ENCODE measurements at places on chromosomes 4 and X.

GRCh38 chrX:138229718-138230117 lies 481.8 kb downstream of the FGF13 start:
- DNase-seq, result no peak

DNA sequence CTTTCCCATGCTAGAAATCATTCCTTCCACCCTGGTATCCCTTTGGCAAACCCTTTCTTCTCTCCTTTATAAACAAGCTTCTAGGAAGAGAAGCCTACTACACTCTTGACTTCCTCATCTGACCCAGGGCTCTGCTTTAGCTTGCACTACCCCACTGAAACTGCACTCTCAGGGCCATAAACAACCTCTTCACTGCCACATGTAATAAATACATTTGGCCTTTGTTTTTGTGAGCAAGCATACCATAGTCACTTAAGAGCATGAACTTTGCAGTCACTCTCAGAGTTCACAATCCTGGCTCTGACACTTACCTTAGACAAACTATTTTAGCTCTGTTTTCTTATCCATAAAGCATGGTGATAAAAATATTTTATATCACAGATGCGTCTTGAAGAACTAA lies 50.7 kb upstream of the USP38 start:
- no peak for DNase-seq

DNA sequence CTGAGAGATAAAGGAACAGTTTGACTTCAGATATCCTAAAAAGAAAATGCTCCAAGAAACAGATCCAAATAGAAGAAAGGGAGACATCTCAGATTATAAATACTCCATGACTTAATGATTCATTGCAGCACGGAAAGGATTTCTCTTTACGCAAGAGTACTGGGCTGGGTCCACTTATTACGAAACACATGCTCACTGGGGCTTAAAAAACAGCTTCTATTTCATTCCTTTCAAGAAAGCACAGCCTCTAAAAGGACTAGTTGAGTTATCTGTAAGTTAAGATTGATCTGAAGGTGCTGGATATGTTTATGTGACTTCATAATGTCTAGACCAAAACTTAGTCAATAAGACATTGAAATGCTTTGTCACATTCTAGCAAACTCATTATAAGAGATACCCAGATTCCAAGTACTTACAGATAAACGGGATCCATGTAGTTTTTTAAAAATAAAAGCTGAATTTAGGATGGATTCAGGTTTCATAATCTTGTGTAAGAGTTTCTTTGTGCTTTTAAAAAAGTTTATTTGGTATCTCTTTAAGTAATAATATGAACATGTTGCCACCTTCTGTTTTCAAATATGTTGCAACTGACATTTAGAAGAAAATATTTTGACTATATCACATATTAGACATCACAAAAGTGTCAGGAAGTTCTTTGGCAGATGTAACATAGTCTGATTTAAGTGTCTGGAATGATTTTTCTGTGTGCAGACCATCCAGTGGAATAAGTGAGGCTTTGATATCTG lies 109.5 kb upstream of the MYOZ2 start:
- DNase-seq, result no peak

DNA sequence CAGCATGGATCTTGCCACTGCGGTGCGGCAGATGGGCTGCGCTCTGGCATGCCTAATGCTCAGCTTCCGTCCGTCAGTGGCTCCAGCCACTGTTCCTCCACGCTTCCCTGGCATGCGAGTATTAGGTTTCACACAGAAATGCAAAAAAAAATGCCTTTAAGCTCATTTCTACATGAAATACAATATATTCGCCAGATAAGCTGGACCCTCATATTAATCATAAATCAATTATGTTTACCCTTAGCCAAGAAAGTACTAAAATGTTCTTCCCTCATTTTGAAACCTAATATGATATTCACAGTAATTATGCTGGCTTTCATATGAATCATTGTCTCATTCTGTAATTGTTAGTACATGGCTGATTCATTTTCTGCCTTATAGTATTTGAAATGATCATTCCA lies 115.5 kb upstream of the FAM241A start:
- DNase-seq, result no peak

DNA sequence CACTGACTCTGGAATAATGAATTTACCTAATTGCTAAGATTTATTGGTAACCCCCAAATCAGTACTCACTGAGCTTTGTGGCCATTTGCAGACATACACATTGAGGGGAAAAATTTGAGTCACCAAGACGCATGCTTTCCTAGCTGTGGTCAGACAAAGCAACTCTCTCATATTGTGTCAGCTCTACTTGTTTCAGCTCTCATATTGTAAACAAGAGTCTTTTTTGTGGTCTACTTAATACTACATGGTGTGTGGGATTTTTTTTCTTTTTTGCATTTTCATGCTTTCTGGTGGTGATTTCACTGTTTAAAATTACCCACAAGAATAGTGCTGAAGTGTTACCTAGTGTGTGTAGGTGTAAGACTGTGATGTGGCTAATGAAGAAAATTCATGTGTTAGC lies 428.2 kb upstream of the GALNT7 start:
- no peak for DNase-seq

DNA sequence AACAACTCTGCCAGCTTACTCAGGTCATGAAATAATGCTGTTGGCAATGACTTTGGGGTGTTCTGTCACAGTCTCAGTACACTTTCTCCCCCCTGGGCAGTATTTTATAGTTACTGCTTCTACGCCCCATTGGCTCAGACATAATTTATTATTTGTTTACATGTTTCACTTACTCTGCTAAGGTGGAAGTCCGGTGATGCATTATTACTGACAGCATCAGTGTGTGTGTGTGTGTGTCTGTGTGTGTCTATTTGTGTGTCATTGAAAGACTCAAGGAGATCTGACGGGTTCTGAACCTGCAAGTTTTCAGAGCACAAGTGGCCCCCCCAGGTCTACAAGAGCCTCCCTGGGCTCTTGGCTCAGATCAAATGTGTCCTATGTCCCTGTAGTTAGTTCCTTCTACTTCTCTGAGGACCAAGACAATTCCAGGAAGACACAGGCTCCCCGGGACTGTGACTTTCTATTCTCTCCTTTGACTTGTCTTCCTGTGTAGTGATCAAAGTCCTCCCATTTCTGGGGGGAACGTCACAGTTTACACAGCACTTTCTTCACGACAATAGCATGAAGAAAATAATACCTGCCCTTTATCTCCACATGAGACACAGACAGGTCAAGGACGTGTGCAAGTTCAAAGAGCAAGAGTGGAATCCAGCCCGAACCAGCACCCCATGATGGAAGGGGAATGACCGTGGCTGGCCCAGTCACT lies 283.7 kb upstream of the GATB start:
- no peak for DNase-seq

GRCh38 chrX:150450519-150451177 lies 87.5 kb downstream of the MAMLD1 start:
- DNase-seq, result no peak

GRCh38 chrX:9643807-9644206 lies 121.8 kb downstream of the GPR143 start:
- DNase-seq, result no peak

DNA sequence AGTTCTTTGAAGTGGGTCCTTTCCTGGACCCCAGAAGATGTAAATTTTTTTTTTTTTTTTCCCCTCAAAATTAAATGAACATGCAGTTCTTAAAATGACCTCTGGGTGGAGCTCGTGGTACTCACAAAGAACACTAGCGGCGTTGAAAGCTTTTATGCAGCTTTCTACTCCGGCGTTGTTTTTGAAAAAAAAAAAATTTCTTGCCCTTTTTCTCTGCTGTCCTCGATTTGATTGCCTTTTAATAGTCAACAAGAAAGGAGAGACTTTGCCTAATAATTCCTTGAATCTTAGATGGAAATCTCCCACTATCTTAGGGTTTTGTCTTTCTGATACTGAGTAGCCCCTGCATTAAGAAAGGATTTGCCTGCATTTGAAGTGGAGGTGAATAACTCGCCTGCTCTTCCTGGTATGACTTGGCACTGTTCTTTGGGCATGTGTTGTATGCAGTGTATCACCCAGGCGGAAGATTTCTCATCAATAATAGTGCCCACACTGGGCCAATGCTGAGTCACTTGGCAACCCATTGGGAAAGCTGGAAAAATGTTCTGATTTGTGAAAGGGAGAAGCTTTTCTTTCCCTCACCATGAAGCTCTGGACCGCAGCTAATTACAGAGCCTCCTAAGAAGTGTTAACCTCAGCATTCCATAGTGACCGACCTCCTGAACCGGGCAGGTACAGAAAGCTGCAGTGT lies 104.0 kb downstream of the PHEX start:
- no peak for DNase-seq

GRCh38 chr4:22802876-22803275 lies 110.1 kb downstream of the GBA3 start:
- no peak for DNase-seq

GRCh38 chrX:153477901-153478300 lies 7.5 kb upstream of the HAUS7 start:
- DNase-seq, result no peak

GRCh38 chr4:5164221-5164912 lies 113.1 kb downstream of the STK32B start:
- no peak for DNase-seq

GRCh38 chrX:71637848-71638247 lies 19.5 kb upstream of the CXCR3 start:
- DNase-seq, result no peak

DNA sequence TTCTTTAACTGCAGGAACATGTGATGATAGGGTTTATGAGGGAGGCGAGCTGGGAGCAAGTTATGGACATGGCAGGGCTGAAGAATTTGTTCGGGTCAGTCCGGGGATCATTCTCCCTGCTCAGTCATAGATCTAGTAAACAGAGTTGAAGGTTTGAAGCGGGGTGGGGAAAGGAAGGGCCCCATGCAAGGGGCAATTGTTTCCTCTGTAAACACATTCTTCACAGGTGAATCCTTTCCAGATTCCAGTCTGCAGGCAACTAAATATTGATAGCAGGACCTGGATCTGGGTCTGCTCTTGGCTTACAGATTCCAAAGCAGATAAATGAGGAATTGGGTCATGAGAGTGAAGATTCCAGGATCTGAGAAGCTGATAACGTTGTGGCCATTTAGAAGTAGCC lies 44.3 kb upstream of the ARHGAP24 start:
- no peak for DNase-seq

DNA sequence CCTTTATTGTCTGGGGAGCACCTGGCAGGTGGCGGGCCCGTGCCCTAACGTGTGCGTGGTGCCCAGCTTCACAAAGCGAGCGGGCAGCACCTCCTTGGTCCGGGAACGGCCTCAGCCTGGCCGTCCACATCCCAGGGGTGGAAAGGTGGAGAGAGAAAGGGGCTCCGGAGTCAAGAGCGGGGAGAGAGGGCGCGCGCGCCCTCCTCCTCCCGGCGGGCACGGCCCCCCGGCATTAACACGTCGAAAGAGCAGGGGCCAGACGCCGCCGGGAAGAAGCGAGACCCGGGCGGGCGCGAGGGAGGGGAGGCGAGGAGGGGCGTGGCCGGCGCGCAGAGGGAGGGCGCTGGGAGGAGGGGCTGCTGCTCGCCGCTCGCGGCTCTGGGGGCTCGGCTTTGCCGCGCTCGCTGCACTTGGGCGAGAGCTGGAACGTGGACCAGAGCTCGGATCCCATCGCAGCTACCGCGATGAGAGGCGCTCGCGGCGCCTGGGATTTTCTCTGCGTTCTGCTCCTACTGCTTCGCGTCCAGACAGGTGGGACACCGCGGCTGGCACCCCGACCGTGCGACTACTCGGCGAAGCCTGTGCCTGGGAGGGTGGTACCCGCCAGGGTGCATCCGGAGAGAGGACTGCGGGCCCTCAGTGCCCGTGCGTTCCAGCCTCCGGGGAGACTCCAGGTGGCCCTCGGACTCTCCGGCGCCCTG lies at the start of gene KIT:
TSS of gene KIT (plus strand) at position 407 of the 701 bp plus-strand sequence. CDS start at position 465, 58 bp downstream.
- DNase-seq, result peak; percentile 14

- DNase-seq, result no peak
These were observed 49.3 kb downstream of the MRPL1 start for GRCh38 chr4:77911842-77912450.

GRCh38 chrX:51242212-51242611 lies 90.4 kb upstream of the NUDT10 start:
- no peak for DNase-seq

GRCh38 chrX:49876750-49877149 lies 2.5 kb upstream of the USP27X start:
- no peak for DNase-seq

DNA sequence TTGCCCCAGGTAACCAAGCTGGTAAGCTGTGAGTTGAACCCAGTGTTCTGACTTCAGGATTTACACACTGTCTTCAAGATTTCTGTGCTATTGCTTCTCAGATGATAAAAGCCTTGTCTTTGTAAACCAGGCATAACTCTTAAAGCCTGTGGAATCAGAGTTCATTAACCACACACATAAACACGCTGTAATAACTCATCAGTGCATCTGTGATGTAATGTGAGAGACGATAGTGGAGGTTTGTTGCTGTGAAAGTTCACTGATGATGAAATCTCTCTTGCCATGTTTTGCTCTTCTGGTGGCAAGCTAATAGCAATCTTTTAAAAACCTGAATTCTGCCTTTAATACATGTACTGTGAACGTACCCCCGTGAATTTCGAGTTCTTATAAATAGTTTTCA lies 41.5 kb downstream of the CLCN4 start:
- DNase-seq, result no peak

- no peak for DNase-seq
These were observed 149.5 kb upstream of the MBNL3 start for GRCh38 chrX:132638313-132638712.

DNA sequence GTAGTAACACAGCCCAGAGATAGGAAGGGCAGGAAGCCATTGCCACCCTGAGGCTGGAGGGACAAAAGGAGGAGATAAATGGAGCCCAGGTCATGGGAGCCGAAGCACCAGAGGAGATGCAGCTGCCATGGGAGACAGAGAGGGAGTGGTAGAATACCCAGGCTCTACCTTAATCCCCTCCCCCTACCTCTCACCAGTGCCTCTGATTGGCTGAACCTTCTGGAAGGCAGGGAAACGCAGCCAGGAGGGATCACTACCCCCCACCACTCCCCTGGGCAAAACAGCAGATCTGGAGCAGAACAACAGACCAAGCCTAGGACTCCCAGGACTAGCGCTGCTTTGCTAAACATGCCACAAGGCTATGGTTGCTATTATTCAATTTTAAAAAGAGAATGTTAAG lies 114.2 kb downstream of the ZNF827 start:
- no peak for DNase-seq

- no peak for DNase-seq
These were observed 566.3 kb downstream of the STPG2 start for GRCh38 chr4:97577004-97577403.

DNA sequence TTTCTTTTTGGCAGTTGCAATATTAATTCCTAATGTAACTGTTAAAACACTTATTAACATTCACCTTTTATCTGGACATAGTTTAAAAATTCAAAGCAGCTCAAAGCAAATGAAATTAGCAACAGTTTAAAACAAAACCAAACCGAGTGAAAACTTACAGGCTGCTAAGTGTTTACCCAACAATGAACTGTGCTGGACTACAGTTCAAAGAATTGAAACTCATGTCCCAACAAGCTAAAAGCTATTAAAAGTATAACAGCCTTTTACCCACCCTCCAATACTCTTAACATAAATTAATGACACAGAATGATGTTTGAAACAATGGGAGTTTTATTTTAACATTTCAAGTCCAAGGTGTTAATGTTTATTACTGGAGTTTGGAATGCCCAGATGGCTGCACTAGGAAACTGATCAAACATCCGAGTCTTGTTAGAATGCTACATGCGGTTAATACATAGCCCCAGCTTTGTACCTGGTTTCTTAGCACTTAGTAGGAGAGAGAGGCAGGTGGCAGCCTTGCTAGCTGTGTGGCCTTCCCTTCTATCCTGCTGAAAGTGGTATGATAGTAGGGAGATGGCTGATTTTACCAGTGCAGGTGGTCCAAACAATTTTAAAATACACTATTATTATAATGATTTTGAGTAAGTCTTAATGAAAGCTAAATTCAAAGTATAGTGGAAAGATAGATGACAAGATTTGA lies 21.1 kb upstream of the FRYL start:
- no peak for DNase-seq

- DNase-seq, result no peak
These were observed 58.1 kb upstream of the ENPP6 start for GRCh38 chr4:184275766-184276165.

All from stimulated activated CD4-positive, alpha-beta T cell treated with anti-CD3 and anti-CD28 coated beads, Interleukin-4, amount 100 ng/mL, for 1 hour (primary cell).